ENCODE measurements at places on chromosomes 1 and 21. TPM values are rescaled to one million over a fixed set of nuclear protein-coding genes. Genes with fewer than 3 reads are reported as not detected.

- DNase-seq, result no peak
Measured at GRCh38 chr1:221241157-221241556, 361.9 kb downstream of the HLX start.

GRCh38 chr1:43134068-43134467 lies 38.0 kb downstream of the EBNA1BP2 start:
- no peak for DNase-seq

- no peak for DNase-seq
Measured at GRCh38 chr1:3581296-3582036, 29.8 kb downstream of the MEGF6 start.

DNA sequence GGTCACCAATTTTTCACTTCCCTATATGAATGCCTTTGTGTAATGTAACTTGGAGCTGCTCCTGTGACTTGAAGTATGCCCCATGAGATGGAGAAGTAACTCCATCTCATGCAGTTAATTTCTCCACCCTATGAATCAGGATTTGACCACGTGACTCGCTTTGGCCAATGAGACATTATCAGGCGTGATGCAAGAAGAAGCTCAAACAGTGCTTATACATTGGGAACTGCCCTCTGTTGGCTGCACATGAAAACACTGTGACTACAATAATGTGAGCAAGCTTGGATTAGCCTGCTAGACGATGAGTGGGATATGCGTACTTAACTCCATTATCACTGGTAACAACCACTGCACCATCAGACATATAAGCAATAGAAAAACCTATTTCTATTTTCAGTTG lies 684.4 kb downstream of the PLA2G4A start:
- no peak for DNase-seq

- DNase-seq, result no peak
Measured at GRCh38 chr1:153610334-153610733, 2.6 kb downstream of the S100A16 start.

DNA sequence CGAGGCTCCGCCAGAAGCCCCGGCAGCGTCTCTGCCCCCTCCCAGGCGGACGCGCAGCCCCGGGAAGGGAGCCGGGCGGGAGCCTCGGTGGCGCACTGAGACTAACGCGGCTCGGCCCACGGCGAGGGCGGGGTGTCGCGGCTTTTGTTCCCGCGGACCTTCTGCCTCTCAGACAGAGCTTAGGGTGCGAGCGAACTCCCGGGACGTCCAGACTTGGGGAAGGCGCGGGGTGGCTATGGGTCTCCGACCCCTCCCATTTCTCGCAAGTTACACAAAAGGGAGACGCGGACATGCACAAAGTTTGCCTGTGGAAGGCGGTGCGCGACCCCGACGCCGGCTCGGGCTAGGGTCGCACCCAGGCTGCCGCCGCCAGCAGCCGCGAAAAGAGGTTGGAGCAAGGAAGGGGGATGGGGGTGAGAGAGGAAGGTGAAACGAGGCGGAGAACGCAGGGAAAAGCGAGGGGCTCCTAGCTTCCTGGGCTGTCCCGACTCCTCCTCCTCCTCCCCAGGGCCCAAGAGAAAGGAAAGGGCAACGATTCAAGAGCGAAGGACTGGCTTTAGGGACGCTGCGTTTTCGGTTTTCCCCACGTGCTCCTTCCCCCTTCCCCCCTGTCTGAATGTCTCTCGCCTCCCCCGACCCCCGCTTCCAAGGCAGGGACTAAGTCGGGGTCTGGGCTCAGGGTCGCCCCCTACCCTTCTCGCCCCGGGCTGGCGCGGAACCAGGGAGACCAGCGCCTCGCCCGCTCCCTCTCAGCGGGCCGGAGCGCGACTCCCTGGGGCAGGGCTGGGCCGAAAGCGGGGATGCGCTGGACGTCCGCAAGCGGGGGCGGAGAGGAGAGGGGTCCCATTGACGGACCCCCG lies 729 bp downstream of the APP start:
- peak; percentile 61 for DNase-seq

GRCh38 chr1:196774175-196774574 lies 465 bp upstream of the CFHR3 start:
- DNase-seq, result no peak

DNA sequence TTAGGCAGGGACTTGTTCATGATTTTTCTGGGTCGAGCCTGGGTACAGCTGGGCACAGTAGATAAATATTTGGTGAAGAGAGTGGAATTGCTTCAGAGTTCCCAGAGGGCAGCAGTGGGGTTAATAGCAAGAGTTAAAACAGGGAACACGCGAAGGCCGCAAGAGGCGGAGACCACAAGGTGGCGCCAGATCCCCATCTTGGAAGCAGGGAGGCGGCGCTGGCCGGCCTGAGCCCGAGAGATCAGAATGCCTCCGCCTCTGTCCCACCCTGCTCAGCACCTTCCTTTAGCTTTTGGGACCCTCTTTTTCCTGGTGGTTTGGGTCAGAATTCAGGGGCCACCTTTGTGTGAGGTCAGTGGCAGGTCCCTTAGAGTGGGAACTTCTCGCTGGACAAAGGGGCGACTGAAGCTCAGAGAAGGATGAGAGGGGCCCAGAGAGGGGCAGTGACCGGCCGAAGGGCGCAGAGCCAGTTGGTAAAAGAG lies 6.5 kb upstream of the PADI2 start:
- peak; percentile 86 for DNase-seq

Gene ATP6V1G3
- not detected for total RNA-seq

DNA sequence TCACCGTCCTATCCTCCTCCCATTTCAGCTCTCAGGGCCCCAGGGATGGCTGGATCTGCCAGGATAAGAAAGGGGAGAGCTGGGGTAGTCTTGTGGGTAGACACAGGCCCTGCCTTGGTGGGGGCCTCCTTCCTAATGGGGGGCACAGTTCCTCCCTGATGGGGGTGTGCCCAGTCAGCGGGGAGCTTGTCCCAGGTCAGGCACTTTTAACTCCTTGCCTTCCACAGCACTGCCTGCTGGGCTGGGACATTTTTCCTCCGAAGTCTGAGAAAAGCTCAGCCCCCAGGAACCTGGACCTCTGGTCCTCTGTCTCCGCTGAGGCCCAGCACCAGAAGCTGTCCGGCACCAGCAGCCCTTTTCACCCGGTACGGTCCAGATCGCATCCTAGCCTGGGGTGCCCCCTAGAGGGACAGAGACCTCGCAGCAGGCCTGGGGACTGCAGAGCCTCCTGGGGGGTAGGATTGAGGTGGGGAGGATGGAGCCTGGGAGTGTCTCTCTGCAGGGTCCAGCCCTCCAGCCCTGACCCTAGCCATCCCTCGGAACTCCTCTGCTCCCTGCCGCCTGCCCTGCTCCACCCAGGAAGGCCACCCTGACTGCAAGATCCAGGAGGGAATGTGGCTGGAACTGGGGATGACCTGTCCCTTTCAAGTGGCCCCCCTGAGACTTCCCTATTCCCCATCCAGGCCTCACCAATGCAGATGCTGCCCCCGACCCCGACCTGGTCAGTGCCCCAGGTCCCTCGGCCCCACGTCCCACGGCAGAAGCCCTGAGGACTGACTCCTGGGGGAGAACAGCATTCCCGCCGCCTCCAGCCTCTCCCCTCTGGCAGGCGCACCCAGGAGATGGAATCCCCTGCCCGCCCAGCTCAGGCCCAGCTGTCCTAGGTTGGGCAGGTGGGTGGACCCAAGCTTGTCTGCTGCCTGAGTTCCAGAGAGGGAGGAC lies 12.0 kb downstream of the MIIP start:
- DNase-seq, result no peak

Gene LYPD8
- not detected for total RNA-seq

Gene ZSCAN20
- total RNA-seq, result 9.4 TPM

- DNase-seq, result no peak
Measured at GRCh38 chr1:194280463-194280862, 1094.0 kb upstream of the B3GALT2 start.

Gene PMF1
- 43.4 TPM for total RNA-seq

- DNase-seq, result peak; percentile 82
Measured at GRCh38 chr1:25867210-25867991, 8.1 kb downstream of the PAQR7 start.

- DNase-seq, result no peak
Measured at GRCh38 chr1:226491093-226491850, 57.3 kb upstream of the STUM start.

Gene FCGR3A
- total RNA-seq, result 36.0 TPM

Gene C4BPB
- 4.1 TPM for total RNA-seq

DNA sequence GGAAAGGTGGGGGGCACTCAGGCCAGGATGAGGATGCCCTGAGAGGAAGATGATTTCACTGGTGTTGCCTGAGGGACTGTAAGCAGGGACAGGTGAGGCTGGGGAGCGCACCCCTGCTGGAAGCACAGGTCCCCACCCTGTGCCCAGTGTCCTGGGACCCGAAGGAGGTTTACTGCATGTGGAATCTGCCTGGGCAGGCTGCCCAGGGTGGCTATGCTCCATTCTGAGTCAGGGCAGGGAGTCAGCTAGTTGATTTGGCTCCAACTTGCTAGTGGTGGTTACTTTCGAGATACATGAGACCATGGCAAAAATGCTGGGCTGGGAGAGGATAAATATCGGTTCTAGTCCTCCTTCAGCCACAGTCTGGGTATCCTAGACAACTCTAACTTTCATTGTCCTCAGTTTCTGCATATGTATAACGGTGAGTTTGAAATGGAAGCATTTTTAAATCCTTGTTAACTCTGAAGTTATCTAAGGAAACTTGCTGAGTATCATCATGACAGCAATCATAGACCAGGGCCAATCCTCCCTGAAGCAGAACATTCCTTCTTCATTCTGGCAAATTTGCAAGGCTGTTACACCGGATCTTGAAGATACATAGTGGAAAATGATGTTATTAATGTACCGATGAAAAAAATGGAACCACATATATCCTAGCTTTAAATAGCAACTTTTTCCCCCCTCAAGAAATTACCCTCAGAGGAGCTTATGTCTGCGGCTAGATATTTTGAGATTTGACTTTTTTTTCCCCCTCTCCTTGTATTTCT lies 7.7 kb downstream of the TLR5 start:
- DNase-seq, result peak; percentile 34

- DNase-seq, result no peak
Measured at GRCh38 chr1:68819190-68819829, 322.4 kb upstream of the DEPDC1 start.

DNA sequence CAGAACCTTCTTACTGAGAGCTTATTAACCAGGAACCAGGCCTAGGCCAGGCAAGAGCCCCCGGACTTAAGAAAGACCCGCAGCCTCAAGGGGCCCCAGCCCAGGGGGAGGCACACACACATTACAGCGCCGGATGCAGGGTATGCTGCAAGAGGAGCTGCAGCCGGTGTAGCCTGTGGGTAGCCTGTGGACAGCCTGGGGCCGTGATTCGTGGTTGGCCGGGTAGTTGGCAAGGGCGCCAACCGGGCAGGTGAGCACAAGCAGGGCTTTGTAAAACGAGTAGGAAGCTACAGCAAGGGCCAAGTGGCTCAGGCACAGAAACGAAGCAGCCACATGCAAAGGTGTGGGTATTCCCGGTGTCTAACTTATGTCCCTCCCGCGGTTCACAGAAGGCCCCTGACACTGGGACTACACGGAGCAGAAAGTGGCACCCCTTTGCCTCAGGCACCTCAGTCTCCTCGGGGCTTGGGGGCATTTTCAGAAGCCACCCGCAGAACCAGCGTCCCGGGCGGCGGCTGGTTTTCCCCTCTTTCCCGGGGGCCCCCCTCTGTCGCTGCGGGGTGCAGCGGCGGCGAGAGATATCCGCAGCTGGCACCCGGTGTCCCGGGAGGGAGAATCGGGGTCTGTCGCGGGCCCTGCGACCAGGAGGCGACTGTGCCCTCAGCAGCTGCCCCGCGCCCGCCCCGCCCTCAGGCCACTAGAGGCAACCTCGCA lies 40.8 kb downstream of the KIAA1614 start:
- DNase-seq, result no peak

DNA sequence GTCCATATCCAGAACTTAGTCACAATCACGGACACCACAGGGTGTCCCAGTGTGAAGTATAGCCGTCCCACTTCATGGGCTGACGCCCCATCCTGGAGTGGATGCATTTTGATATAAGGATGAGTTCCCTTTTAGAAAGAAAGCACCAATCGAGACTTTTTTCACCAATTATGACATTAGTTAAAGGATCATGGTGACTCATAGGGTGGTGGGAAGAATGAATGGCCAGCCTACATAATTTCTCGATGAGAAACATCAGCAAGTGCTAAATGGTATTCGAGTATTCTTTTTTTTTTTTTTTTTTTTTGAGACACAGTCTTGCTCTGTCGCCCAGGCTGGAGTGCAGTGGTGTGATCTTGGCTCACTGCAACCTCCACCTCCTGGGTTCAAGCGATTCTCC lies 38.5 kb upstream of the USP1 start:
- DNase-seq, result no peak

DNA sequence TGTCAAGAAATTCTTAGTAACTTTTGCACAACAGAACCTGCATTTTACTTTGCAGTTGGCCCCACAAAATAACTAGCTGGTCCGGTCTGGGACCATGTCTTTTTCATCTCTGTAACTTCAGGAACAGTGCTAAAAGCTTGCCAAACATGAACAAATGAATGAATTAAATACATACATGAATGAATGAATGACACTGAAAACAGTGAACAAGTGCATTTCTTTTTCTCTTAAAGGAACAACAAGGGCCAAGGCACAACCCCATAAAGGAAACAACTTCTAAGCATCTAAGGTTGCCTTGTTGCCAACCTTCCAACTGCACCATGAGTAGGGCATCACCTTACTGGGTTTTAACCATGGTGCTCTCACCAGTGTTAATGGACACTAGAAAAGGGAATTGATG lies 534.4 kb upstream of the PKN2 start:
- no peak for DNase-seq

GRCh38 chr21:34844924-34845238 lies 176.1 kb downstream of the CLIC6 start:
- DNase-seq, result no peak

- DNase-seq, result no peak
Measured at GRCh38 chr1:91730801-91731732, 154.9 kb downstream of the TGFBR3 start.

Gene C4BPA
- total RNA-seq, result 2.3 TPM

DNA sequence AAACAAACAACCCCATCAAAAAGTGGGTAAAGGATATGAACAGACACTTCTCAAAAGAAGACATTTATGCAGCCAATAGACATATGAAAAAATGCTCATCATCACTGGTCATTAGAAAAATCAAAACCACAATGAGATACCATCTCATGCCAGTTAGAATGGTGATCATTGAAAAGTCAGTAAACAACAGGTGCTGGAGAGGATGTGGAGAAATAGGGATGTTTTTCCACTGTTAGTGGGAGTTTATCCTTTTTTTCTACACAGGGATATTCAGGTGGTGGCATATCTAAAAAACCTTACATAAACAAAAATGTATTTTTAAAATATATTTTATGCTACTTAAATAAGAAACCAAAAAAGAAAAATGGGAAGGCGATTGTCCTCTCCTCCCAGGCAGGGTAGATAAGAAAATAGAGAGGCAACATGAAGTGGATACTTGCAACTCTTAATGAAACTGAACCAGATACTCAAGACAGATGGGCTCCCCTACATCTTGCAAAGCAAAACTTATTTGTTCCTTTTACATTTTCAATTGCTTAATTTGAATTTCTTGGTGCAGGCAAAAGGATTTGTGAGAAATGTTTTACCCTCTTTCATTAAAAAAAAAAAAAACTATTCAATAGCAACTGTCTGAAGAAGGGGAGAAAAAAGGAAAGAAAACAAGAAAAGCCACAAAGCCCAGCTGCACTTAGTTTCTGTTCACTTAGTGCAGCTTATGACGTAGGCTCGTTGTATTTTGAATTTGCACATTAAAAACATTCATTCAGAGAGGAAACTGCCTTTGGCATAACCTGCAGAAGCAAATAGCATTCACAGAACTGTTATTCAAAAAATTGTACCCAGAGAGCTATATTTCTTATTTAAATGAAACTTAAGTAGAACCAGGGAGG lies 36.9 kb upstream of the RGS1 start:
- DNase-seq, result no peak

All from mucosa of gallbladder (tissue), 1 donor.